ENCODE measurements at places on chromosomes 13 and 19. TPM values are rescaled to one million over a fixed set of nuclear protein-coding genes. Genes with fewer than 3 reads are reported as not detected.

NBEA gene
- 14.0 TPM for total RNA-seq

SIRT6 gene
- 19.4 TPM for total RNA-seq

DNA sequence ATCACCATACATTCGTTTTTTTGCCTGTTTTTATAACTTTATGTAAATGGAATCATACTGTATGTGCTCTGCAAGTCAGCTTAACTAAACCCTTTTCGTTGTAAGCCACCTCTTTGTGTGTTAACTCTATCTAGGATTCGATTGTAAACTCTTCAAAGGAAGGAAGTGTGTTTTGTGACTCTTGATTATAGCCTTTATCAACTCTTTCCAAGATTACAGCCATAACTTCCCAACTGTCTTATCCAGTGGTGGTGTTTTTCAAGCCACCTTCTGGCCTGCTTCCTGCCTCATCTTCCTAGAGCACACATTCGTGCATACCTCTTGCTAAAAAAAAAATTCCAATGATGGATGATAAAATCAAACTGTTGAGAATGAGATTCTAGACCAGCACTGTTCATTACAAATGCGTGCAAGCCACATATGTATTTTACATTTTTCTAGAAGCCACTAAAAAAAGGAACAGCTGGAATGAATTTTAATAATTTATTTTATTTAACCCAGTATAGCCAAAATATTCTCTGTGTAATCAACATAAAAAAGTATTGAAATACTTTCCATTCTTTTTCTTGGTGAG lies 12.0 kb upstream of the FBXL3 start:
- H3K36me3 ChIP-seq: no peaks in the 10 kb centered on the region
- no peaks in the 10 kb centered on the region for H3K4me1 ChIP-seq
- no peak for DNase-seq
- no peak overlapping the region for H3K4me3 ChIP-seq
- H3K27ac ChIP-seq: no peak overlapping the region
- no peaks in the 10 kb centered on the region for H3K27me3 ChIP-seq

- no peaks in the 10 kb centered on the region for H3K27me3 ChIP-seq
- no peak overlapping the region for H3K27ac ChIP-seq
- DNase-seq: no peak
- H3K4me1 ChIP-seq: no peaks in the 10 kb centered on the region
Observed at GRCh38 chr13:20126541-20127261, 34.2 kb downstream of the GJA3 start.

DNA sequence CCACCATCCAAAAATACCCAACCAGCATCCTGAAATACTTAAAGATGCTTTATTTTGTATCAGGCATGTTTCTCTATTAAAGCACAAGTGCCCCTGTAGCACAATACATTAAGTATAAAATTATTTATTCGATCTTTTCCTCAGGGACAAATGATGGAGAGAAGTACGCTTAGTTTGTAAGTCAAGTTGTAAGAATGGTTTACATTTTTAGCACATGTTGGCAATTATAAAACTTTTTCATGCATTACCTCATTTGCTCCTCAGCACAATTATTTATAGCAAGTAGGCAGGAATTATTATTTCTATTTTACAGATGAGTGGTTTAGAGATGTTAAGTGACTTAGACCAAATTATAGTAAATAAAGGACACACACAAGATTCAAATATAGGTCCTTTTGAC lies 232.6 kb upstream of the HTR2A start:
- no peak overlapping the region for H3K4me3 ChIP-seq
- no peak overlapping the region for H3K27ac ChIP-seq
- no peaks in the 10 kb centered on the region for H3K27me3 ChIP-seq
- no peaks in the 10 kb centered on the region for H3K4me1 ChIP-seq
- no peaks in the 10 kb centered on the region for H3K36me3 ChIP-seq
- DNase-seq: no peak

GRCh38 chr13:105395041-105395440 lies 1140.4 kb downstream of the EFNB2 start:
- H3K27me3 ChIP-seq: no peaks in the 10 kb centered on the region
- H3K4me3 ChIP-seq: no peak overlapping the region
- H3K36me3 ChIP-seq: no peaks in the 10 kb centered on the region
- H3K27ac ChIP-seq: no peak overlapping the region

All from aorta (tissue), 5 donors.